ENCODE measurements at places on chromosomes 12 and 14.

DNA sequence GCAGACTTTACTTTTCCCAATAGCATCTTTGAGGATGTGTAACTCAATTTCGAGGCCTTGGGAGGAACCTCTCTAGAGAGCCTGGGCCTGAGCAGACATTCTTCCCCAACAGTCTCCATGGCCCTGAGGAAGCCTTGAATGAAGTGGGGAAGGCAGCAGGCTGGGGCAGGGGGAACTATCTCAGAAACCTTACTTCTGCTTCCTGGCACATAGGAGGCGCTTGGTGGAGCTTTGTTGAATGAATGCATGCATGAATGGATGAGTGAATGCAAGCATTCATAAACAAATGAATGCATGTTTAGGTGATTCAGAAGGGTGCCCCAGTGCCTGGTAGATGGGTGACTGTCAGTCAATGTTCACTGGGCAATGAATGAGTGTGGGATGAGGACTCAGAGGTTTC, 58.3 kb downstream of the GALNT16 start:
- no peak for DNase-seq

DNA sequence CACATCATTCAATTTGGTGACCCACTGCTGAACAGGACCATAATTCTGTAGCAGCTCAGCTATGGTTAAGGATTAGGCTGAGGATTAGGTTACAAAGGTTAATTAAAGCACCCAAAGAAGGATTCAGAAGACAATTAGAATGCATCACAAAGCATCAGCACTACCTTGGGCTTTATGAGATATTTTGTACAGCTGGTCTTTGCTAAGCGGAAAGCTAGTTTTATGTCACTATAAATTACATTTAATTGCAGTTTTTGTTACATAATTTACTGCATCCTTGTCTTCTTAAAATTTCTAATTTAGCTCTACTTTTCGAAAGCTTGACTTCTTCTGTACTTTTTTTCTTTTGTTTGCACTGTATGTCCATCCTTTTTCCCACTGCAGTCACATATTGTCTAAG, 711.5 kb downstream of the RPS29 start:
- no peak for DNase-seq

GRCh38 chr14:61609191-61609843, 86.0 kb upstream of the HIF1A start:
- no peak for DNase-seq

- DNase-seq = no peak
These were observed 287.1 kb upstream of the G2E3 start for GRCh38 chr14:30271811-30272323.

GRCh38 chr12:46982629-46983392, 96.6 kb upstream of the PCED1B start:
- DNase-seq = no peak

DNA sequence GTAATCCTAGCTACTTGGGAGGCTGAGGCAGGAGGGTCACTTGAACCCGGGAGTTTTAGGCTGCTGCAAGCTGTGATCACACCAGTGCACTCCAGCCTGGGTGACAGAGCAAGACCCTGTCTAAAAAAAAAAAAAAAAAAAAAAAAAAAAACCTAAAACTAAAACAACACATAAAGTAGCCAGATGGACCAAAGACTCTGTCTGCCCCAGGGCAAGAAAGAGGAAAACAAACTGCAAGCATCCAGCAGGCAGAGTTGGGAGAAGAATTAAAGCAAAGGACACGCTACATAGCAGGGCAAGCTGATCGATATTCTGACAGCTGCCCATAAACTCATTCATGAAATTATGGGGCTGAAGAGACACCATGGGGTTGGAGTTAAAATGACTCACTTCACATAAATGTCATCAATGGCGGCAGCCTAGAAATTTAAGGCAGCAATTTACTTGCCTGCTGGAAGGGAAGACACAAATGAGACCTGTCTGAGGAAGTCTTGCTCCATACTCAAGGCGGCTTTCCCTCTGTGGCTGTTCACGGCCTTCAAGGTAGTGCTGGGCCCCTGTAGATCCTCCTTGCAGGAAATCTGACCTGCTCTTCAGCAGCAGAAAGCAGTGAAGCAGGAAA, 259.1 kb upstream of the FKBP4 start:
- DNase-seq = no peak

GRCh38 chr12:129169928-129170327, 316.6 kb downstream of the GLT1D1 start:
- no peak for DNase-seq

DNA sequence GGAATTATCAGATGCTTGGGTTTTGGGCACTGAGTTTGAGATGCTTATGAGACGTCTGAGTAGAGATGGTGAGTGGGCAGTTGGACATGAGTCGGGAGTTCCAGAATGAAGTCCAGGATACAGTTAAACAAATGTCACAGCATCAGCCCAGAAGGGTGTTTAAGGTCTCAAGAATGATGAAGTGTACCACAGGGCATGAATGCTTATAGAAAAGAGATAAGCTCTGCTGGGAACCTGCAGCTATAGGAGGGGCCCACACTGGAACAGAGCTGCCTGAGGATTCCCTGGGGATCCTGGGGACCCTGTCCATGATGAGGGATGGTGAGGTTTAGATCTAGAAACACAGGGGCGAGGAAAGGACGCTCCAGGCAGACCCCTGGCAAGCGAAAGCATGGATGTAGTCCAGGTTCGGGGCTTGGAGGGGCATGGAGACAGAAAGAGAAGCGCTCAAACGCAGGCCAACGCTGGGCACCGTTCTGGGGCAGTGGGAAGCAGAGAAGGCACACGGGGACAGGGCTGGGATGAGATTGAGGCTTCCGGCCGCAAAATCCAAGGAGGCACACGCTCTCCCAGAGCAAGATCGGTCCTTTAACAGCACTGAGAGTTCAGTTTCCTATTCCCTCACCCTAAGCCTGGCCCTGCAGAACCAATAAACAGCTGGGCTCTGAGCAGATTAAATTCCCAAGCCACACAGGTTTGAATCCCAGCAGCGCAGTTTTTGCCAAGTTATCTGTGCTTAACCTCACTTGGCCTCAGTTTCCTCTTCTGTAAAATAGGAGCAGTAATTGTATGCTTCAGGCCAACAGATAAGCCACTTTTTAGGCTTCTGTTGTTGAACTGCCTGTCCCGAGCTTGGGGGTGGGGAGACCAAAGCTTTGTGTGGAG, 52.9 kb downstream of the EID3 start:
- no peak for DNase-seq

Data from NCI-H524 (cell line).